ENCODE measurements at places on chromosomes 1 and 21.

- no peak for DNase-seq
Observed at GRCh38 chr1:234868296-234869147, 258.5 kb upstream of the IRF2BP2 start.

DNA sequence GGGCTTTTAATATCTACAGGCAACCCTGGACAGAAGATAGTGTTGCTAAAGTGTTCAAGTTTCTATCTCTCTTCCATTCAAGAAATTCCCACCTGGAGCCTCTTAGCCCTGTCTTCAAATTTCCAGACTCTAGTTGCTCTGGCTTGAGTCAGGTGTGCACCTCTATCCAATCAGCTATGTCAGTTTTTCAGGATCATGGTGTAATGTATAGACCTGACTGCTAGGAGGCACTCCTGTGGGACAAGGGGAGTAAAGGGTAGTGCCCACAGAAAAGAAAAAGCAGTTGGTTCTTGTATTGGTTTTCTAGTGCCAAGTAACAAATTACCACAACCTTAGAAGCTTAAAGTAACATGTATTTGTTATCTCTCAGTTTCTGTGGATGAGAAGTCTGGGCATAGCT, 6.2 kb upstream of the ZRANB2 start:
- no peak for DNase-seq

DNA sequence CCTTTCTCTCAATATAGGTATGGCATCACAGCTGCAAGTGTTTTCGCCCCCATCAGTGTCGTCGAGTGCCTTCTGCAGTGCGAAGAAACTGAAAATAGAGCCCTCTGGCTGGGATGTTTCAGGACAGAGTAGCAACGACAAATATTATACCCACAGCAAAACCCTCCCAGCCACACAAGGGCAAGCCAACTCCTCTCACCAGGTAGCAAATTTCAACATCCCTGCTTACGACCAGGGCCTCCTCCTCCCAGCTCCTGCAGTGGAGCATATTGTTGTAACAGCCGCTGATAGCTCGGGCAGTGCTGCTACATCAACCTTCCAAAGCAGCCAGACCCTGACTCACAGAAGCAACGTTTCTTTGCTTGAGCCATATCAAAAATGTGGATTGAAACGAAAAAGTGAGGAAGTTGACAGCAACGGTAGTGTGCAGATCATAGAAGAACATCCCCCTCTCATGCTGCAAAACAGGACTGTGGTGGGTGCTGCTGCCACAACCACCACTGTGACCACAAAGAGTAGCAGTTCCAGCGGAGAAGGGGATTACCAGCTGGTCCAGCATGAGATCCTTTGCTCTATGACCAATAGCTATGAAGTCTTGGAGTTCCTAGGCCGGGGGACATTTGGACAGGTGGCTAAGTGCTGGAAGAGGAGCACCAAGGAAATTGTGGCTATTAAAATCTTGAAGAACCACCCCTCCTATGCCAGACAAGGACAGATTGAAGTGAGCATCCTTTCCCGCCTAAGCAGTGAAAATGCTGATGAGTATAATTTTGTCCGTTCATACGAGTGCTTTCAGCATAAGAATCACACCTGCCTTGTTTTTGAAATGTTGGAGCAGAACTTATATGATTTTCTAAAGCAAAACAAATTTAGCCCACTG, 11.5 kb downstream of the HIPK1 start:
- no peak for DNase-seq

DNA sequence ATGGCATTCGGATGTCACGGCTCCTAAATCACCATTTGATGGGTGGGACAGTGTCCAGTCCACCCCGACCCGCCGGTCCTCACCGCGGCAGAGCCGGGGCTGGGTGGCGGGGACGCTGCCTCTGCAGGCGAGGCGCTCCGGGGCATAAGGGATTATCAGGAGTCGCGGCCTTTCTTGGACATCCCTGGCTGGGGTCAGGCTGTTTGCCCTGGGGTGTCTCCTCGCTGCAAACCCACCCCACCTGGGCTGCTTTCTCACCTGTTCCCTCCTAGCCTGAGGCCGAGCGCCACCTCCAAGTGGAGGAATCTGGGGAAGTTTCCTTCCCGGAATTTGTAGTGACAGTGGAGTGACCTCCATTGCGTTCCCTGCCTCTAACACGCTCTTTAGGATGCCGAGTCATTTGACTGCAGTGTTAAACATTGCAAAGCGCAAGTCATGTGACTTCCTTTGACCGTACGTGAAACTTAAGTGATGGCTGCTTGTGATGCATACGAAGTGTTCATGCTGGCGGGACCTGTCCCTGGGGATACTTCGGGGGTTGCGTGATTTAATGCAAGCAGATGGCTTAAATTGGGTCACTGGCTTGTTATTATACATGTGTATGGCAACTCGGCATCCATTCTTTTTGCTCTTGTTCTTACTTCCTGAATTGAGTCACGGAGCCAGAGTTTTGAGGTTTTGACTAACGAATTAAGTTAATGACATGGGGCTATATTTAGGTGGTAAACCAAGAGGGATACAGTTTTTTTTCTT, 536 bp downstream of the LGALS8 start:
- peak; percentile 35 for DNase-seq

- peak; percentile 18 for DNase-seq
Observed at GRCh38 chr1:84889437-84889836, 3.6 kb downstream of the LPAR3 start.

- no peak for DNase-seq
Observed at GRCh38 chr1:211621447-211622198, 42.7 kb upstream of the SLC30A1 start.

DNA sequence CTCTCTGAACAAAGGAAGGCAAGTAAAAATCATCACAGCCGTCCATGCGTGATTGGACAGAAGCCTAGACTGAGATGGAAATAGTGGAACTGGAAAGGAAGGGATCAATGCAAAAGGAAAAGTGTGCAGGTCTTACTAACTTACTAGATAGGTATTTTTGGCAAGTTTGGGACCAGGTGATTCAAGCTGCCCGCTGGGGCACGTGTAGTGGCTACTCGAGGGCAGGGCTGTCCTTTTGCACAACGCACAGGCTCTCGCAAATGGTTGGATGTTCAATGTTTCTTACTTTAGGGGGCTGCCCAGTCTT, 566 bp upstream of the ALG6 start:
- no peak for DNase-seq

DNA sequence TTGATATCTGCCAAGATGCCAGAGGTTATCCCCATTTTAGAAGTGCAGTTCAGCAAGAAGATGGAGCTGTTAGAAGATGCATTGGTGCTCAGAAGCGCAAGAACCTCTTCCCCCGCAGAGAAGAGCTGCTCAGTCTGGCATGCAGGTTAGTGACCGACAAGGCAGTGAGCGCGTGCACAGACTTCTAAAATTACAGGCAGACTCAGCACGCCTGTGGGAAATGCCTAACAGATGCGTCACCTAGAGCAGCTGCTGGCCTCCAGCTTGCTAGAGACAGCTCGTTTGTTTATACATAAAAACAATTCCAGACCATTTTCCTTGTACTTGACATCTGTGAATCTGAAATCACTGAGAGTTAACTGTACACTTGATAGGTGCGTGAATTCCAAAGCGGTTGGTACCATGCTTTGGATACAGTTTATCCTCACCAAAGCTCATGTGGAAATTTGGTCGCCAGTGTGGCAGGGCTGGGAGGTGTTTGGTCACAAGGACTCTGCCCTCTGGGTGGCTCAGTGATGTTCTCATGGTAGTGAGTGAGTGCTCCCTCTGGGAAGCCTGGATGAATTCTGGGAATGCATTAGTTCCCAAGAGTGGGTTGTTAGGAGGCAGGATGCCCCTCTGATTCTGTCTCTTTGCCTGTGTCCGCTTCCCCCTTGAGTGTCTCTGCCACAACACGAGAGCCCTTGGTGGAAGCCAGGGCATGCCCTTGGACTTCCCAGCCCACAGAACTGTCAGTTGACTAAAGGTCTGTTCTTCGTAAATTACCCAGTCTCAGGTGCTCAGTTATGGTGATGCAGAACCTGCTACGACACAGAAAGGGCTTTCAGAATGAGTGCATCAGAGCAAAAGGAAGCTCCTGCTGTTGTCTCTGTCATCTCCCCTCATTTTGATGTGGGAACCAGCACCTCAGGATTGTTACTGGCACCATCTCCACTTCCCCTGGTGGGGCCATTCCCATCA, 24.4 kb downstream of the SNAP47 start:
- peak; percentile 66 for DNase-seq

DNA sequence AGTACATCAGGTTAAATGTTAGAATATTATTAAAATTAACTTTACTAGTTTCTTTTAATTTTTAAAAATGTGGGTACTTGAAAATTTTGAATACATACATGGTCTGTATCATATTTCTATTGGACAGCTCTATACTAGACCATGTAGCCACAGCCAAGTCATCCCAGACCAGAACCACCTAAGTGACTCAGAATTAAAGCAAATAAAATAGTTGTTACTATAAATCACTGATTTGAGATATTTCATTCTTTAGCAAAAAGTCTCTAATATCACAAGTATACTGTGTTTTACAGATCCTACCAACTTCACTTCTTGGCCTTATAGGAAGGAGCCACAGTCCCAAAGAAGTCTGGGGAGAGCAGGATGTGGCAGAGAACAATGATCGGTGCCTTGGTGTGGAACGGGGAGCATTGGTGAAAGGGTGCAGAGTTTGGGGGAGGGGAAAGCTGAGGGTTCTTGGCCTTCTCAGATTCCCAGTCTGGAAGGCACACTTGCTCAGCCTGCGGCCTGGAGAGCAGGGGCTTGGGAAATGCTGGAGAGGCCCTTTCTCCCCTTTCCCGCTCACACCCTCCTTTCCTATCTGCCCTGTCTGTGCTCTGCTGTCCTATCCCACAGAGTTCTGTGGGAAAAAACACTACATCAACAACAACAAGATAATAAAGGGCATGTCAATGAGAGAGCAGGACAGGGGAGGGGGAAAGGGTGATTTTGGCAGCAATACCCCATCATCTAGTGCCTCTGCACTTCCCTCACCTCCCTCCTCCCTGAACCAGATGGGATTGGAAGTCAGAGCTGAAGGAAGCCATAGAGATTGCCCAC, 122.1 kb downstream of the NGF start:
- no peak for DNase-seq

- DNase-seq = no peak
Observed at GRCh38 chr1:101108111-101108500, 82.5 kb upstream of the DPH5 start.

DNA sequence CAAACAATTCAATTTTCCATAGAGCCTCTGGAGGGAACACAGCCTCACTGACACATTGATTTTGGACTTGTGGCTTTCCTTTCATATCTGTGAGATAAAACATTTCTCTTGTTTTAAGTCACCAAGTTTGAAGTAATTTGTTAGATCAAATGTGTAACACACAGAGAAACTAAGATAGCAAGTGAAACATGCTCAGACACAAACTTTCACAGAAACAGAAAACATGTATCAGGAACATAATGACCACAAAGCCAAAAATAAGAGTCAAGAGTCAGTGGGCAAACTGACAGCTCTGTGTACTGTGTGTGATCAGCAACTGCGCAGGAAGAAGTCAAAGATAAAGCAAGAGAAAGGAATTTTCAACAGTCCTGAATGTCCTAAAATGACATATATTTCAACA, 1237.5 kb downstream of the AMY1C start:
- no peak for DNase-seq

GRCh38 chr1:54798769-54799641, 2.1 kb downstream of the TTC22 start:
- DNase-seq = peak; percentile 92

GRCh38 chr1:56464294-56464693, 115.1 kb downstream of the PLPP3 start:
- DNase-seq = no peak

- DNase-seq = no peak
Observed at GRCh38 chr1:185368313-185368855, 51.3 kb upstream of the IVNS1ABP start.

GRCh38 chr21:45470087-45470515, 65.1 kb downstream of the COL18A1 start:
- no peak for DNase-seq

- no peak for DNase-seq
Observed at GRCh38 chr1:12179111-12179519, 12.3 kb downstream of the TNFRSF1B start.

DNA sequence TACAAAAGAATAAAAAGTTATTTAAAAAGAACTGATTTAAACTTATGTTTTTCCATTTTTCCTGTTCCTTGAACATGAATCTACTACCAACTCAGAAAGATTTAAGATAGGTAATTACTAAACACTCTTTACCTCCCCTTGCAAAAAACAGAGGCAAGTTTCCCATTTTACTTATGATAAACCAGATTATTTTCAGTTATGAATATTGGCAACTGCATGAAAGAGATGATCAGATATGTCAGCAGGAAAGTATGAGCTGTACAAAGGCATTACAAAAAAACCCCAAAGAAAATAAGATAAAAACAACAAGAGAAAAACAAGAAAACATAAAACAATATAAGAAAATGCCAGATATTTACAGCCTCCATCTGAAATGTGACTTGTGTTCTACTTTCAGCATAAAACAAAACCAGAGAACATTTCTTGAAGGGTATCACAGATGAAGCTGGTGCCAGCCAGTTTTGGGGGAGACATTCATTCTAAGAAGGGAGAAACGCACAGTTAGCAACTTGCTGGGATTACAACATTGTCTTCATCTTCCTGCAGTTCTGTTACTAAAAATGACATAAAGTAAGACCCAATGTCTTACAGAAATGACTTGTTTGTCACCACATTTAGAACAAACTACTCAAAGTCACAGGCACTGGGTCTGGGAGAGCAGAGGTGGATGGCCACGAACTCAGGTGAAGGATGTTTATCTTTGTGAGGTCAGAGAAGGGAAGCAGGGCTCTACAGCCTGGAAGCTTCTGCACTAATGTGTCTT, 19.1 kb downstream of the ZC3H12A start:
- no peak for DNase-seq

- DNase-seq = no peak
Observed at GRCh38 chr1:28853093-28853742, 41.2 kb downstream of the OPRD1 start.

DNA sequence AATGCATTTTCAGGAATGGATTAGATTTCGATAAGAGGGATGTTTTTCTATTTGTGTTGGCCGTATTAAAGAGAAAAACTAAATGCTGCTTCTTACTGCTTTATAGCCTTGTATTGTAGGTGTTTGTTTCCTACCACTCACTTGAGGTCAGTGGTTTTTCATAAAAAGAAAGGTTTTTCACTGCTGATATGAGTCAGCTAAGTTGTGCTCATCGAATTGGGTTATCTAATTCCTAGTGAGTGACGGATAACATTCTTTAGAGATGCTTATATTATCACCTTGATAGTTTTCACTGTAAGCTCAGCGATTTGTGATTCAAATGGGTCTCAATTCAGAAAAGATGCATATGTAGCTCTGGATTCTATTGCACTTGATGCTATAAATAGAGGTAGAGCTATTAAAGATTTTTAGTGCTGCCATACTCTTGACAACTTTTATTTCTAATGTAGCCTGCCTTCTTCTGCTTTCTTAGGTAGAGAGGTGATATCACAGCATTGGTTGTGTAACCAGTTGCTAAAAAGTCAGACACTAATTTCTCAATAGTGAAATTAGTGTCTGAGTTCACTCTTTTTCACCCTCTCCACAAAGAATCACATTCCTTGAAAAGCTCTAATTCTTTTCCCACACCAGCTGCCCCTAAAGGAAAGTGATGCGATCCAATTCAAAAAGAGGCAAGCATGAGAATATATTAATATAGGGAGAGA, 180.0 kb downstream of the RASAL2 start:
- peak; percentile 88 for DNase-seq

GRCh38 chr1:44786841-44787426, 1.0 kb downstream of the BEST4 start:
- DNase-seq = no peak

GRCh38 chr1:41789661-41790330, 128.9 kb downstream of the HIVEP3 start:
- DNase-seq = no peak

Data from NCI-H226 (cell line).